ENCODE measurements at places on chromosomes 12 and 14.

DNA sequence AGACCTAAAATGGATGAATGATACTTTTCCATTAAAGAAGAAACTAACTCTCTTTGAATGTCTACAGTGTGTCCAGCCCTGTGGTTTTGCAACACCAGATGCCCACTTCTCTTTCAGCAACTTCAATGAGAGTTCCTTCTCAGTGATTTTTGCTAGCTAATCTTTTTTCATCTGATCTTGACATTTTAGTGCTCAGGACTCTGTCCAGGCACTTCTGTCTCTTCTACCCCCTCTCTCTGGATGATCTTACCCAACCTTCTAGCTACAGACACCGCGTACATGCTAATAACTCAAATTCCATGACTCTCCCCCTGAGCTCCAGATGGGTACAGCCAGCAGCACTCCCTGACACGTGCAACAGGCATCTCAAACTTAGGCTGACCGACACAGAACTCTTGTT, 161.1 kb upstream of the FOXN3 start:
- no peak for DNase-seq

DNA sequence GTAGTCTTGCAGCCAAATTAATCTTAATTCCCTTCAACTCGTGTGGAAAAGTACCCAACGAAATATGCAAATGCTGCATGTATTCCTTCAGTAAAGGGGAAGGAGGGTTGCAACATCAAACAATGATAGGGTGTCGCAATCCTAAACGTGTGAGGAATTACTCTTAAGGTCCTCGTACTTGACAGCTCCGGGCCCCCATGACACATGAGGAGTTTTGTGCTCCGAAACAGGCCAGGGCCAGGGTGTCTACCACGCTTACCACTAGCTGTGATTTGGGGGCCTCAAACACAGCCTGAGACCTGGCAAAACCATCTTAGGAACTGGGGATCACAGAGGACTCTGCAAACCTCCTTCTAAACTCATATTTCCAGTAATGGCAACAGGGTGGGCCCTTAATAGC, 20.4 kb downstream of the FOS start:
- DNase-seq, result peak; percentile 89

GRCh38 chr12:108853981-108854446, 3.4 kb downstream of the SSH1 start:
- peak; percentile 24 for DNase-seq

GRCh38 chr12:27530157-27530922, 6.3 kb downstream of the PPFIBP1 start:
- DNase-seq, result no peak
